ENCODE measurements at places on chromosomes 12 and 14.

DNA sequence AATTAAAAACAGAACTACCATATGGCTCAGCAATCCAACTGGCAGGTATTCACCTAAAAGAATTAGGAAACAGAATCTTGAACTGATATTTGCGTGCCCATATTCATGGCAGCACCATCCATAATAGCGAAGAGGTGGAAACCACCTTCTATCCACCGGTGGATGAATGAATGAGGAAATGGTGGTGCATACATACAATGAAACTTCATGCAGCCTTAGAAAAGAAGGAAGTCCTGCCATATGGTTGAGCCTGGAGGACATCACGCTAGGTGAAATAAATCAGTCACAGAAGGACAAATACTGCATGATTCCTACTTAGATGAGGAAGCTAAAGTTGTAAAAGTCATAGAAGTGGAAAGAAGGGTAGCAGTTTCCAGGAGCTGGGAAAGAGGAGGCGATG is 6.6 kb downstream of the TCL1A start:
- DNase-seq: no peak

GRCh38 chr12:10147714-10148403 is 17.9 kb upstream of the CLEC7A start:
- DNase-seq: no peak

GRCh38 chr14:57692671-57693070 is 173.2 kb downstream of the SLC35F4 start:
- DNase-seq: no peak

GRCh38 chr12:109875572-109876131 is 4.7 kb downstream of the GLTP start:
- peak; percentile 91 for DNase-seq

GRCh38 chr14:51119411-51120051 is 24.6 kb upstream of the TRIM9 start:
- no peak for DNase-seq

- no peak for DNase-seq
Observed at GRCh38 chr14:24712374-24712773, 78.4 kb upstream of the GZMB start.

DNA sequence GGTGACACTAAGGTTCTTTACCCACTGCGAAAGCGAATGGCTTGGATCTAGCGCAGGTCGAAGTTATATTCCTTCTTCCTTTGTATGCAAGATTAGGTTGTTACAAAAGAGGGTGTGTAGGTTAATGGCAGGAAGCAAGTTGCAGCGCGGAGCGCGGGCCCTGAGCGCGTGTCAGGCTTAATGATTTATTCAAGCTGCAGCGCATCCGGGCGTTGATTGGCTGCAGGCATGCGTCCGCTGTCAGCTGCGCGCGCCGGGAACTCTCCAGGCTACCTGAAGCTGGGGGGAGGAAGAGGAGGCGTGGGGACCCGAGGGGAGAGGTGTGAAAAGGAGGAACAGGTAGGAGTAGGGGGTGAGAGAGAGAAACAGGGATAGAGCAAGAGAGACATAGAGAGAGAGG is 7.4 kb downstream of the ASCL1 start:
- no peak for DNase-seq

- DNase-seq: no peak
Observed at GRCh38 chr12:130615861-130616345, 100.2 kb downstream of the RIMBP2 start.

DNA sequence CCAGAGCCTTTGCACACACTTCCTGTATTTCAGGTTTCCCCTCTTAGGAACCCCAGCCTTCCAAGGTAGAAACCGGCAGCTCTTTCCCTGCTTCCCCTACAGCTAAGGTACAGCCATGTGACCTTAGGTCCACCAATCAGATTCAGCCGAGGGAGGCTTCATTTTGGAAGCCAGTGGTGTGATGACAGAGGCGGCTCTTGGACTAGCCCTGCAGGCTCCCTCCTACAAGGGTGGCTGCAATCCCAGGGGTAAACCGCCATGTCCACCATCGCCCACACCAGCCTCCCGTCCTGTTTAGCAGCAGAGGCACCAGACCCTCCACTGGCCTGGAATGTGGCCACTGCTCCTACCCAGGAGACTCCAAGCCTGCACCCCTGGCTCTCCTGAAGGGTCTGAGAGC is 65.6 kb downstream of the SERPINA3 start:
- no peak for DNase-seq

DNA sequence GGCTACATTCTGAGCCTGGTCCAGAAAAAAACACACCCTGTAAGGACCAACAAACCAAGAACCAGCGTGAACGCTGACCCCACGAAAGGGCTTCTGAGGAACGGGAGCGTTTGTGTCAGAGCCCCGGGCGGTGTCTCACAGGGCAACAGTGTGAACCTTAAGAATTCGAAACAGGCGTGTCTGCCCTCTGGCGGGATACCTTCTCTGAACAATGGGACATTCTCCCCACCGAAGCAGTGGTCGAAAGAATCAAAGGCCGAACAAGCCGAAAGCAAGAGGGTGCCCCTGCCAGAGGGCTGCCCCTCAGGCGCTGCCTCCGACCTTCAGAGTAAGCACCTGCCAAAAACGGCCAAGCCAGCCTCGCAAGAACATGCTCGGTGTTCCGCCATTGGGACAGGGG is 7.9 kb downstream of the DACT1 start:
- DNase-seq: no peak

DNA sequence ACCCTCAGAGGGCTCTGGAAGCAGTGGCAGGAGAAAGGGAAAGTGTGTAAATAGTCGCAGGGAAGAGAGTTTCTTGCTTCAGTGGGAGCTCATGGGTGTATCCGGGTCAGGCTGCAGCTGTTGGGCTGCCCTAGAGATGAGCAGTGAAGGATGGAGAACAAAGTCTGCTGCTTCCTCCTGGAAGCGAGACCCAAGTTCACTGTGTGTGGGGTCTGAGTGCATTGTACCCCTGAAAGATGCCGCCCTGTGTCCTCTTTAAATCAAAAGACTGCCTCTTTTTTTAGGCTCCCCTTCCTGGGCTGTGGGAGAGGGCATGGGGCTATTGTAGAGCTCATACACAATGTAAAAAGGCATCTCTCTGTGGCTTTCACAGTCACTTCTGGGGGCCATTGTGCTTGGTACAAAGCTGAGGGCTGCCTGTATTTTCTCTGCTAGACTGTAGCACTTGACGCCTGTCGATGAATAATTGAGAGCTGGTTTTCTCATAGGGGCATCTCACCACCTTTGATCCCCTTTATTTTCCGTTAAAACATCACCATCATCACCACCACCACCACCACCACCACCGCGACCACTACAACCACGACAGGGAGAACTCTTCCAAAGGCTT is 16.7 kb downstream of the CHST11 start:
- no peak for DNase-seq

- no peak for DNase-seq
Observed at GRCh38 chr12:104345234-104346066, 41.9 kb downstream of the EID3 start.

DNA sequence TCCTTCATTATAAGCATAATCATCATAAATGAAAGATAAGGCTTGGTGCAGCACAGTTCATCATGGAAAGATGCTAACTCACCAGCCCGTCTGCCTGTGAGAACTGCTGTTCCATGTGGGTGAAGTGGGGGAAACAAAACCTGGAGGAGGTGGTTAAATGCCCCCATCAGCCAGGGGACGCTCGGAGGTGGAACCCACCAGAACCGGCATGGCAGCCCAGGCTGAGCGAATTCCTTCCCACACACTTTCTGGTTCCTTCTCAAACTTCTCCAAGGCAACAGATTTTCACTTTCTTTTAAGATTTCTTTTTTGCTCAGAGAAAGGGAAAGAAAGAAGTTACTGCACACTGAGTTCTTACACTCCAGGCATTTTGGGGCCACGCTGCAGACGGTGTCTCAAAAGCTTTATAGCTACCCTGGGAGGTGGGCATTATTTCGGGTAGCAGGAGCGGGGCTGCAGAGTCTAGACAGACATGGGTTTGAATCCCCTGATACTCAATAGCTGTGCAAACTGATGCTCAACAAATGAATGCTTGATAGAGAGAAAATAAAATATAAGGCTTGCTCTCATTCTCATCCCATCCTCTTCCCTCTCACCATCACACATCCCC is 190.7 kb downstream of the BCL11B start:
- DNase-seq: no peak

DNA sequence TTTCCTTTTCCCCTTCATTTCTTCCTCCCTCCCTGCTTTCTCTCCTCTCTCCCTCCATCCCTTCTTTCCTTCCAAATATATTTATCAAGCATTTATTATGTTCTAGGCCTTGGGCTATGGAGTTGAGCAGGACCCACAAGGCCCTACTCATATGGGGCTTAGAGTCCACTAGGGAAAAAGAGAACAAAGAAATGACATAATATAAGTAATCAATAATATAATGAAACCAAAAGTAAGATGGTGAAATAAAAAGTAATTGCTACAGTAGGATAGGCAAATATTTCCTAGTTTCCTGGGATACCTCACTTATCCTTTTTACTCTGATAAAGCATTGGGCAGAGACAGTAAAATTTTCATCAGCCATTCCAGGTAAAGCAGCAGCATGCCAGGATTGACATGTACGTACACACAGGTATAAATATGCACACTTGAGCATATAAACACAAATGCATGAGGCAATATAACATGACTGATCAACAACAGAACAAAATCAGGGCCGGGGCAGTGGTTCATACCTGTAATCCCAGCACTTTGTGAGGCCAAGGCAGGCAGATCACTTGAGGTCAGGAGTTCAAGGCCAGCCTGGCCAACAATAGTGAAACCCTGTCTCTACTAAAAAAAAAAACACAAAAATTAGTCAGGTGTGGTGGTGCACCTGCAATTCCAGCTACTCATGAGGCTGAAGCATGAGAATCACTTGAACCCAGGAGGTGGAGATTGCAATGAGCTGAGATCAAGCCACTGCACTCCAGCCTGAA is 35.5 kb upstream of the CSRP2 start:
- no peak for DNase-seq

- DNase-seq: peak; percentile 3
Observed at GRCh38 chr14:71155743-71156142, 248.5 kb downstream of the PCNX1 start.

- peak; percentile 86 for DNase-seq
Observed at GRCh38 chr12:99984271-99985128, at the start of gene ANKS1B. Gene ANKS1B, minus strand, starts transcription at chr12:99984936. Its CDS starts 699 bp downstream, at chr12:99984237.

DNA sequence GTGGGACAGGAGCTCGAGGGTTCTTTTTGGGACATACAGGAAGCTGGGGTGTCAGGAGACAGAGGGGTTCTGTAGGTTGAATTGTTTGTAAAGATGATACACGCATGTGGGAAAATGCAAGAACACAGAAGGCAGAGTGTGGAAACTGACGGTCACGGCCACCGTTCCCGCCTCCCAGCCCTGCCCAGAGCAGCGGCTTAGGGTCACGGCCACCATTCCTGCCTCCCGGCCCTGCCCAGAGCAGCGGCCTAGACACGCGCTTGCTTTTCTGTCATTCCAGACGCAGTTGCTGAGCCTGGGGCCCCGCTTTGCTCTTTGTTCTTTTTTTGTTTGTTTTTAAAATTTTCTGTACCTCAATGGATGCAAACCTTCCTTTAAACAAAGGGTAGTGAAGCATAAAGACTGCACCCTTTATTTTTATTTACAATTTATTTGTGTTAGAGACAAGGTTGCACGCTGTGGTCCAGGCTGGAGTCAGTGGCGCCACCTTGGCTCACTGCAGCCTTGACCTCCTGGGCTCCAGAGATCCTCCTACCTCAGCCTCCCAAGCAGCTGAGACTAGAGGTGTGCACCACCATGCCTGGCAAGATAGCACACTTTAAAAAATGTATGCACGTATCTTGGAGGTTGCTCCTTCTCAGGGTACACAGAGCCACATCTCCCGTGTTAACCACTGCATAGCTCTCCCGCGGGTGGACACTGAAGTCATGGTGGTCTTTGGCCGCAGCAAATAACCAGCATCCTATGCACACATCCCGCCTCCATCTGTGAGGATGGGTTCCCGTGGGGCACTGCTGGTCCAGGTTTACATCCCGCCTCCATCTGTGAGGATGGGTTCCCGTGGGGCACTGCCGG is 142.3 kb downstream of the ADGRD1 start:
- no peak for DNase-seq

DNA sequence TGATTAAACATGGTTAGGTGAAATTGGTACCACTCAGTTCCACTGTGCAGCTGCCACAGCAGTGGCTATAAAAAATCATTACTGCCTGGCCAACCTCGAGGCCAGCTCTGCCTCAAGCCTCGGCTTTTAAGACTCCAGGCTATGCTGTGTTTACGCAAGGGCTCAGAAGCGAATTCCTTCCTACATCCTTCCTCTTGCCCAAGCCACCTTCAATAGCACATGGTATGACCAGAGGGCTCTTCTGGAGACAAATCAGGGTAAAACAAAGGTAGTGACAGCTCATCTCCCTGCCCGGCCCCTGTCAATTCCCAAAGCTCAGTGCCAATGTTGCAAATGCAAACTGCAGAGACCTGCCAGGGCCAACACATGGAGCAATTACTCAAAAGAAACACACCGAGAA is 31.9 kb downstream of the NUAK1 start:
- no peak for DNase-seq

- no peak for DNase-seq
Observed at GRCh38 chr12:49413010-49413409, 45.7 kb downstream of the SPATS2 start.

- DNase-seq: no peak
Observed at GRCh38 chr12:115859231-115859630, 418.3 kb downstream of the MED13L start.

GRCh38 chr14:90508036-90508435 is 111.2 kb downstream of the CALM1 start:
- DNase-seq: no peak

- DNase-seq: no peak
Observed at GRCh38 chr12:68529869-68530268, 80.8 kb upstream of the RAP1B start.

GRCh38 chr12:61934564-61934963 is 325.6 kb upstream of the USP15 start:
- DNase-seq: no peak

GRCh38 chr12:6967651-6968100 is 2.8 kb downstream of the PHB2 start:
- no peak for DNase-seq

- no peak for DNase-seq
Observed at GRCh38 chr14:65729566-65729965, 317.0 kb downstream of the FUT8 start.

- no peak for DNase-seq
Observed at GRCh38 chr14:100535287-100536120, 51.7 kb downstream of the BEGAIN start.

DNA sequence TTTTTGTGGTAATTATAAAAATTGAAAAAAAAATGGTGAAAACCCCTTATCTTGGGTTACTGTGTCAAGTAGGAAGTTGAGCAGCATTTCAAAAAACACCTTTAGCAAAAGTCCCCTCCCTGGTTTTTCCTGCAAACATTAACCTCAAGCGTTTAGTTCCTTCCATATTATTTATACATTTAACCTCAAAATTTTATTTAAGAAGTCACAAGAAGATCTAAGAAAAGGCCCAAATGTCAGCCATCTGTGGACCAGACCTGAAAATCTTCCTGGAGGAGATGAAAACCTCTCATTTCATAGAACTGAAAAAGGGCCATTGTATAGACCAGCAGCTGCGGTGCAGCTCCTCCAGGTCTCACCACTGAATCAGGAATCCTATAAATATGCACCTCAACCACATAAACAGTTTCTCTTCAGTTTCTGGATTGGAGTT is 40.4 kb upstream of the BTG1 start:
- no peak for DNase-seq

GRCh38 chr14:38187528-38187927 is 20.2 kb upstream of the SSTR1 start:
- no peak for DNase-seq

- no peak for DNase-seq
Observed at GRCh38 chr14:90797451-90797850, 18.8 kb downstream of the TTC7B start.

Measured in thyroid gland (tissue), 4 donors.